CD4-positive, alpha-beta T cell treated with Interleukin-6 for 4 hours (primary cell): ENCODE measurements at places on chromosomes 2 and 18.
A peak's percentile ranks its signal among the peaks of the same experiment; 100 is the strongest.

DNA sequence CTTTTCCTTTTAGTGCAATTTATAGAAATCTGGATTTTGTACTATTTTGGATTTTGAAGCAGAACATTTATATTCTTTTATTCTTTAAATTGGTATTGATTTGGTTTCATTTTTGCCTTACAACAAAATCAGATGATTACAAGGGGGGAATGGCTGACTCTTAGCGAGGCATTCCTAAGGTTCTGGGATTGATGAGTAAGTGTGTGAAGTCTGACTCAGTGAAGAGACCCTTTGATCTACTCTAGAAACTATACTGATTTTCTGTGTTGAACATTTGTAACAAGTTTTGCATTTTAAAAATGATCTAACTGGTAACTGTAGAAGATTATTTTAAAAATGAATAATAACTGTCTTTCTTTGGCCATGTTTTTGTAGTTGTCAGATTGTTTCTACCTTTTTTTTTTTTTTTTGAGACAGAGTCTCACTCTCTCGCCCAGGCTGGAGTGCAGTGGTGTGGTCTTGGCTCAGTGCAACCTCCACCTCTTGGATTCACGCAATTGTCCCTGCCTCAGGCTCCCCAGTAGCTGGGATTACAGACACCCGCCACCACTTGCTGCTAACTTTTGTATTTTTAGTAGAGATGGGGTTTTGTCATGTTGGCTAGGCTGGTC, 48.7 kb downstream of the TTC39C start:
- peak; percentile 39 for DNase-seq

DNA sequence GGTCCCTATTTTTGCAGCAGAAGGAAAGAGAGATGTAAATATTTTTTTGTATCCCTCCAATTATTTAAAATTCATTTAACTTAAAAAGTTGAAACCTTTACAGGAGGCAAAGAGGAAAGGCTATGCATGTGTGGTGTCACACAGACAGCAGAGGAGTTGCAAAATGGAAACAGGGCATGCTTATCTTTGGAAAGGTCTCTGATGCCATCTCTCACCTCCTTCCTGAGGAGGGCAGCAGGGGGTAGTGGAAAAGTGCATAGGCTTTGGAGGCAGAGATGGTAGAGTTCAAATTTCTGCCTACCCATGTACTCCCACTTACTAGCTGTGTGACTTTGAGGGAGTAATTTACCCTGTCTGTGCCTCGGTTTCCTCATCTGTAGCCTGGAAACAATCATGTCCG, 99.6 kb upstream of the MCFD2 start:
- no peak for DNase-seq

- peak; percentile 60 for DNase-seq
Measured at GRCh38 chr18:47772374-47773248, 157.8 kb downstream of the SMAD2 start.

DNA sequence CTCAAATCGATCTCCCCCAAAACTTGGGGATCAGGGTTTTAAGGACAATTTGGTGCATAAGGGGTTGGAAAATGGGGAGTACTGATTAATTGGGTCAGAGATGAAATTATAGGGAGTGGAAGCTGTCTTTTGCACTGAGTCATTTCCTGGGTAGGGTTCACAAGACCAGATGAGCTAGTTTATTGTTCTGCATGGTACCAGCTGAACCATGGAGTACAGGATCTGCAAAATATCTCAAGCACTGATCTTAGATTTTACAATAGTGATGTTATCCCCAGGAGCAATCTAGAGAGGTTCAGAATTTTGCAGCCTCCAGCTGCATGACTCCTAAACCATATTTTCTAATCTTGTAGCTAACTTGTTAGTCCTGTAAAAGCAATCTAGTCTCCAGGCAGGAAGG, 73.1 kb downstream of the CPO start:
- no peak for DNase-seq

DNA sequence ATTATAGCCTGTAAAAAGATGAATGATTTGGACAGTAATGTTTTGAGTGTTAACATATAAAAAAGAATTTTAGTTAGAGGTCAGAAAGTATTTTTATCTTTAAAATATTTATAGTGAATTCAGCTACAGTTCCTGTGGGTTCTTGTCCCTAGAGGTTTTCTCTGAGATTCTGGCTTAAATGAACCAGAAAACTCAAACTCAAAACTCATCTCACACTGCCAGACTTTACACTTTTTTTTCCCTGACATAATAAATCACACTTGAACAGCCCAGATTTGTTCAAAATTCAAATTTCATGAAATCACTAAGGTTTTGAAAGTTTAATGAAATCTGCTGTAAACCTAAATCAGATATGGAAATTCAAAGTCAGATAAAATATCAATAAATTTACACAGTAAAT, 92.3 kb downstream of the KCNH7 start:
- DNase-seq, result no peak

- DNase-seq, result no peak
Measured at GRCh38 chr2:126536605-126537200, 119.3 kb upstream of the GYPC start.

DNA sequence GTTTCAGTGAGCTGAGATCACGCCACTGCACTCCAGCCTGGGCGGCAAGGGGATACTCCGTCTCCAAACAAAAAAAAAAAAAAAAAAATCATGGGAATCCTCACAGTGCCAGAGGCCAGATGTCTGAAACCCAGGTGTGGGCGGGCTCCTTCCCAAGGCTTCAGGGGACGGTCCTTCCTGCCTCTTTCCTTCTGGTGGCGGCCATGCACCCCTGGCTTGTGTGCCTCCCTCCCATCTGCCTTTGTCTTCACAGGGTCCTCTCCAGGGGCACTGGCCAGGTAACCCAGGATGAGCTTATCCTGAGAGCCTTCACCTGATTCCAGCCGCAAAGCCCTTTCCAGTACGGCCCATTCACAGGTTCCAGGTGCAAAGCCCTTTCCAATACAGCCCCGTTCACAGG, 40.9 kb upstream of the GPC1 start:
- DNase-seq, result no peak

DNA sequence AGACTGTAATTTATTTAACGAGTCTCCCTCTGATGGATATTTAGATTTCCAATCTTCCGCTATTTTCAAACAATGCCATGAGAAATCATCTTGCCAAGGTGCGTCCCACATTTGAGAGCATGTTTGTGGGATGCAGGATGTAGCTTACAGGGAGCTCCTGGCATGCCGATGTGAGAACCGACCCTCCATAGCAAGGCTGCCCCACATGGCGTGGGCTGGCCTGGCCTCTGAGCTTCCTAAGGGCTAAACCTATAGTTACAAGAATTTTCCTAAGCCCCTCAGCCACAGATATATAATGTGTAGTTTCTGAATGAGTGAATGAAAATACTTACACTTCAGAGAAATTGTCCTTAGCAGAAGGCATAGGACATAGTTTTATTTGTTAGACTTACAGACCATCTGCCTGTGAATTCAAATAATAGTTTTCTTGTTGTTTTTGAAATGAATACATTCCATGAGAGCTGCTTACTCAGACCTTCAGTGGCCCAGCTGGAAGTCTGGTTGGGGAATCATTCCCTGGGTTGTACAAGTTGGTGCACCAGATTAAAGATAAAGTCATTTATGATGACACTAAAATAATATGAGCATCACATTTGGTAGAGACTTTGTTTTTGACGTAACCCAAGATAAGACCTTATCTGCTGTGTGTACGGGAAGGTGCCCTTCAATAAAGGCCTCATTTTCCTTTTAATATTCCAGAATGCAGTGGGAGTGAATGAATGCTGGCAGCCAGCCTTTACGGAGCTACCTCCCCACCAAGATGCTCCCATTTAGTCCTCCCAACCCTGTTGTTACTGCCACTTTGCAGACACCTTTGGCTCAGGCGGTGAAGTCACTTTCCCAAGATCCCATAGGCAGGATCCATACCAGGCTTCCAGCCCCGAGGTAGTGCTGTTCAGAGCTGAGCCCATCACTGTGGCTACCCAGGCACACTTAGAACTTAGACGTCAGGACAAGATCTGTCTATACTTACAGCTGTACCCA, 107.1 kb downstream of the GLI2 start:
- no peak for DNase-seq
